Fibroblast of skin of left biceps (primary cell): ENCODE measurements at places on chromosomes 6 and 20.

DNA sequence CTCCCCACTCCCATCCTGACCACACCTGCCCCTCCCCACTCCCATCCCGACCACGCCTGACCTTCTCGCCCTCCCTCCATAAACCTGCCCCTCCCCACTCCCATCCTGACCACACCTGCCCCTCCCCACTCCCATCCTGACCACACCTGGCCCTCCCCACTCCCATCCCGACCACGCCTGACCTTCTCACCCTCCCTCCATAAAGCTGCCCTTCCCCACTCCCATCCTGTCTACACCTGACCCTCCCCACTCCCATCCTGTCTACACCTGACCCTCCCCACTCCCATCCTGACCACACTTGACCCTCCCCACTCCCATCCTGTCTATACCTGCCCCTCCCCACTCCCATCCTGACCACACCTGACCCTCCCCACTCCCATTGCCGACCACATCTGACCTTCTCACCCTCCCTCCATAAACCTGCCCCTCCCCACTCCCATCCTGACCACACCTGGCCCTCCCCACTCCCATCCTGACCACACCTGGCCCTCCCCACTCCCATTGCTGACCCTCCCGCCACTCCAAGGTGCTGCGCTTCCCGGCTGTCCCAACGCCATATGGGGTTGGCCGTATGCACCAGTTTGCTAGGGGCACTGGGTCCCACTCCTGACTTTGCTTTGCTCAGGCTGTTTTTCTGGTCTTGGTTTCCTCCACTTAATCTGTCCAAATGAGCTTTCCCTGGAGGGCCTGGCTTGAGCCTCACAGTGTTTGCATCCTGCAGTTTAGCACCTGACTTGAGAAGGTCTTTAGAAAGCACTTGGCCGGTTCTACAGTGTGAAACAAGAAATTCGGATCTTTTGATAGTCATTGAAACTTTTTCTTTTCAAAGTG, 2.9 kb downstream of the KIF25 start:
- no peak for DNase-seq

DNA sequence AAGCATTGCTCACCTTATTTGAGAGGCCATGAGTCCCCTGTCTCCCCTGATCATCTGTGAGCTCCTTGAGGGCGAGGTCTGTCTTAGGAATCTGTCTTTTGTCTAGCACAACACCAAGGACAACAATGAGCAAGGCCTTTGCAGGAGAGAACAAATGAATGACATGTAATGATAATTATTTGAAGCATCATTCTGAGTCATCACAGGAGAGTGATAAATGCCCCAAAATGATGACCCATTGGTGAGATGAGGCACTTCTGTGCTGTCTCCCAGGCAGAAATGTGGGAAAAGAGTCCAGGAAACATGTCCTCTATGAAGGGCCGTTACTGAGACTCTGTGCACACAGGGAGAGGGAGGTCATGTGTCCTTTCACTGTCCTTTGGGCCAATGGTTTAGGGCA, 105.2 kb upstream of the LRFN2 start:
- no peak for DNase-seq

DNA sequence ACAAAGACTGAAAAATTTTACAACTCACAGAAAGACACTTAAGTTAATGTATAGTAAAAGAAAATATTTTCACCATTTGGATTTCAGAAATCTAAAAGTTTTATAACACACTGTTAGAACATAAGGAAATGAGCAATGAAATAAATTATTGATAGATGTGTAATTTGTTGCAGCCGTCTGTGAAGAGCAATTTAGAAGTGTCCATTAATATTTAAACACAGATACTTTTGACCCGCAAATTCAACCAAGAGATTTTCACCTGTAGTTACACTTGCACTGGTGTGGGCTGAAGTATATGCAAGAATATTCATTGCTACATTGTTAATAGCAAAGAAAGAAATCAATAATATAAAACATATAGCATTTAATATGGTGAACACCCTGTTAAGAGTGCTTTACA, 14.6 kb upstream of the SLC17A3 start:
- no peak for DNase-seq

- DNase-seq: peak; percentile 89
Measured at GRCh38 chr6:42782689-42783176, 881 bp downstream of the BICRAL start.

- DNase-seq: no peak
Measured at GRCh38 chr6:127716465-127716864, 139.5 kb downstream of the C6orf58 start.

- DNase-seq: no peak
Measured at GRCh38 chr6:103516336-103516735, 1343.4 kb downstream of the HACE1 start.

DNA sequence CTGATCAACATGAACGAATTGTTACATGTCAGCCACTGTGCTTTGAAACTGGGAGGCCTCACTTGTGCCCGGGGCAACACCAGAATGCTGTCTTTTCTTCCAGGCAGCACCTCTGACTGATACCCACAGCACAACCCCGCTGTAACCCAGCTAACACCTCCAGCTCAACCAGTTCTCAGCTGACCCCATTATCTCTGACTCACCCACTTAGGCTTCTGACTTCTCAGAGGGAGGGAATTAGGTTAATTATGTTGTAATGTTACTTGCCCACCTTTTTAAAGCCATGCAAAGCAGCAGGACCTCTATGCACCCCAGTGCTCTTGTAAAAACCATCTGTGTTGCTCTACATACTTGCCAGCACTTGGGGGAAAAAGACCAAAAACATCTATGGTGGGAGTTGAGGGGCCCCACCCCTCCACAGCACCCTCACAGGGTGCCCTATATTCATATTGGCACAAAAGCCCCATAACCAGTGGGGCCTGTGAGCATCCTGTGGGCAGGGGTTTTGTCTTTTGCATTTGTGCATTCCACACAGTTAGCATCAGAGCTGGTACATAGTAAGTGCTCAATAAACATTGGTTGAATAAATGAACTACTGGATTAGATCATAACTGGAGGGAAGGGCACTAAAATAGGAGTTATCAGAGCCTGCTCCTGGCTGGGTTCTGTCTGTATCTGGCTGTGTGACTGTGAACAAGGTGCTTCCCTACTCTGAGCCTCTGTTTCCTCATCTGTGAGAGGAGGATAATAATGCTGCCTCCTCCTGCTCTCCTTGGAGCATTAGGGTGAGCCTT, 22.3 kb downstream of the BNIP5 start:
- no peak for DNase-seq

DNA sequence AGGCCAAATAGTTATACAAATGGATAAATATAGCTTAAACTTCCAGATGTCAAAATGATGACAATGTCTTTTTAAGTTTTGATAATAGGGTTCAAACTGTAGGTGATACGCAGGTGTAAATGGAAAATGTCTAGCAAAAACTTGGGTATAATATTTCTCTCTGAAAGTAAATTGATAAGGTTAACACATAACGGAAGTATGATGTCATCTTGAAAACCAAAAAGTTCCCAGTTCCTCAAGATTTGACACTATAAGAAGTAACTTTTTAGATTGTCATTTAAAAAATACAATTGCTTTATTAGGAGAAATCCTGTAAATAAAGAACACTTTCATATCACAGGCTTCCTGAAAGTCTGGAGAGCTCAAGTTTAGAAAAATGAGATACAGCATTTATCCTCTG, 483.4 kb downstream of the FRK start:
- DNase-seq: no peak

DNA sequence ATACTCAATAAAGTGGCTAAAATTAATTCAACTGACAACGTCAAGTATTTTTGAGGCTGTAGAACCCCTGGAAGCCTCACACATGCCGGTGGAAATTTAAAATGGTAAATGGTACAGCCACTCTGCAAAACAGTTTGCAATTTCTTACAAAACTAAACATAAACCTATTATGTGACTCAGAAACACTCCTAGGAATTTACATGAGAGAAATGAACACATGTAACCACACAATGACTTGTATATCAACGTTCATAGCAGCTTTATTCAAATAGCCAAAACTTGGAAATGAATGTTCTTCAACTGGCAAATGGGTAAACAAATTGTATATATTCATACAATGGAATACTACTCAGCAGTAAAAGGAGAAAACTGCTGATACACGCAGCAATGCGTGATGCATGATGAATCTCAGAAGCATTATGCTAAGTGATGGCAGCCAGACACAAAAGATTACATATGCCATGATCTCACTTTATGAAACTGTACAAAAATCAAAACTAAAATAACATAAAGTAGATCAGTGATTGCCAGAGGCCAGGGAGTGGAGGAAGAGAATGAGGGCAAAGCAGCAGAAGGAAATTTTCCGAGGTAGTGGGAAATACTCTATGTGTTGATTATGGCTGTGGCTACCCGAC, 112.5 kb downstream of the FAM50B start:
- DNase-seq: no peak

DNA sequence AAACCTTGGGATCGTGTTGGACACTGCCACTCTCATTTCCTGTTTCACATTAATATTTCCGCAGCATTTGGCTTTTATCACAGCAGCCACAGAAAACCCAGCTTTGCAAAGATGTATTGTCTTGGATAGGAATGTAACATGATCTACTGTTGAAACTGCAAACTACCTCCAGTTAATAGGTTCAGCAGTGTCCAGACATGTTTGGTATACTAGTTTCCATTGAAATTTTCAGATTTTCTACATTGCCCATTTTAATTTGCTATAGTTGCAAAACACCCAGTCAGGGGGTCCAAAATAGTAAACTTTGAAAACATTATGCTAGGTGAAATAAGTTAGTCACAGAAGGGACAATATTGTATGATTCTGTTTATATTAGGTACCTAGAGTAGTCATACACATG, 3.3 kb downstream of the ANKRD6 start:
- DNase-seq: no peak

- DNase-seq: peak; percentile 41
Measured at GRCh38 chr6:105994591-105995390, 91.3 kb upstream of the PRDM1 start.

DNA sequence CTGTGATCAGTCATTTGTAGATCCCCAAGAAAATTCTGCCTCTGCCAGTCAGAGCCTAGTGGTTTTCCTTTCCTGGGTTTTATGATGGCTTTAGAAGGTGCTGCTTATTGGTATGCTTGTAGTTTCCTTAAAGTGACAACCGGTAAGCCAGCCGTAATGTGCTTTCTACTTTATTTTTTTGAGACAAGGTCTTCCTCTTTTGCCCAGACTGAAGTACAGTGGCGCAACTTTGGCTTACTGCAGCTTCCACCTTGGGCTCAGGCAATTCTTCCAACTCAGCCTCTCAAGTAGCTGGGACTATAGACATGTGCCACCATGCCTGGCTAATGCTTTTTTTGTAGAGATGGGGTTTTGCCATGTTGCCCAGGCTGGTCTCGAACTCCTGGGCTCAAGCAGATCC, 23.5 kb downstream of the MCM8 start:
- DNase-seq: no peak

DNA sequence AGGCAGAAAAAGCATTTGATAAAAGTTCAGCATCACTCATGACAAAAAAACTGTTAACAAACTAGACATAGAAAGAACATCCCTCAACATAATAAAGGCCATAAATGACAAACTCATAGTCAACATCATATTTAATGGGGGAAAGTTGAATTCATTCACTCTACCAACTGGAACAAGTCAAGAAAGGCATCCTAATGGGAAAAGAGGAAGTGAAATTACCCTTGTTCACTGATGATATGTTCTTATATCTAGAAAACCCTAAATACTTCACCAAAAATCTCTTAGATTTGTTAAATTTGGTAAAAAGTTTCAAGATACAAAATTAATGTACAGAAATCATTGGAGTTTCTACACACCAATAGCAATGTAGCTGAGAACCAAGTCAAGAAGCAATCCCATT, 48.9 kb downstream of the GGTLC1 start:
- DNase-seq: no peak

GRCh38 chr6:119116712-119117281, 38.3 kb upstream of the FAM184A start:
- no peak for DNase-seq

DNA sequence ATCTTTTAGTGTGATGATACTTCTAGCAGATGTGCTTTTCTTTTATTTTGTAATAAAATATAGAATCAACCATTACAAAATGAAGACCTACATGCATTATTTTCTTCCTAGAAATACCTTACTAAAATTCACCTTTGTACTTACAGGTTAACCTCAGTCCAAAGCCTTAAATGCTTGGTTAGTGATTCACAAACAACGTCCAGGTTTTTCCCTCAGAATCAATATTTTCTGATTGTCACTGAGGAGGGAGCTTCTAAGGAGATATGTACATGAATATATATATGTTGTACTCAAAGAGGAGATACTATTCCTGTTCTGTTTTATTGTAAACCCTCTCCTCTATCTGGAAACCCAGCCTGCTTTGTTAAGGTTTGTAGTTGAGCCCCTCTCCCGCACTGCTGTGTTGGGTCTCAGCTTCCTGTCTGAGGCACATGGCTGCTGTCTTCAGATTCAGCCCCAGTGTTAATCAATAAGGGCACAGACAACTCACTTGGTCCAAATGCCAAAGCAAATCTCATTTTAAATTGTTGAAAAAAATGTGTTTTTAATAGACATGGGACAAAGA, 33.9 kb upstream of the HS3ST5 start:
- DNase-seq: no peak

- DNase-seq: peak; percentile 15
Measured at GRCh38 chr6:149405823-149406765, 6.0 kb downstream of the SUMO4 start.

DNA sequence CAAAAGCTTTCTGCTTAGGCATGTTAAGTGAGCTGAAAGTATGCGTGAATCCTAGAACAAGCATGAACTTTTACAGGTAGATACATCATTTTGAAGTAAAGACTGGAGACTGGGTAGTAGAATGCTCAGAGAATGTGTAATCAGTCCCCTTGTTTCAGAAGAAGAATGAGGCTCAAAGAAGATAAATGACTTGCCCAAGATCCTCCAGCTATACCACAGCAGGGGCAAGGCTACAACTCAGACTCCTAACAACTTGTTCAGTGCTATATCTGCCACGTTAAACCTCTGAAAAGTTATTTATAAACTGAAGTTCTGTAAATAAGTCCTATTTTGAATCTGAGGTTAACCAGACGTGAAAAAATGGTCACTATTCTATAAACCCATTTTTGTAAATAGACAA, 2.9 kb downstream of the RIPOR2 start:
- no peak for DNase-seq

DNA sequence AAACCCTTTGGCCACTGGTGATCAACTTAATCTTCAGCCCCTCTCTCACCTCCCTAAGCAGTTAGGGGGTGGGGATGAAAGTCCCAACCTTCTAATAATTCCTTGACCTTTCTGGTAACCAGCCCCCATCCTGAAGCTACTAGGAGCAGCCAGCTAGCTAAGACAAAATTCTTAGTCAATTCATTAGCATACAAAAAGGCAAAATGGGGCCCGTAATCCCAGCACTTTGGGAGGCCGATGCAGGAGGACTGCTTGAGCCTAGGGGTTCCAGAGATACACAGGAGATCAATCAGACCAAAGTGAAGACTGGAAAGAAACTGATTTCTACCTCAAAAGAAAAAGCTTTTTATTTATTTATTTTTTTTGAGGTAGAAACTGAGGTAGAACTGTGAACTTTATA, 1.8 kb downstream of the ASCC3 start:
- DNase-seq: no peak

DNA sequence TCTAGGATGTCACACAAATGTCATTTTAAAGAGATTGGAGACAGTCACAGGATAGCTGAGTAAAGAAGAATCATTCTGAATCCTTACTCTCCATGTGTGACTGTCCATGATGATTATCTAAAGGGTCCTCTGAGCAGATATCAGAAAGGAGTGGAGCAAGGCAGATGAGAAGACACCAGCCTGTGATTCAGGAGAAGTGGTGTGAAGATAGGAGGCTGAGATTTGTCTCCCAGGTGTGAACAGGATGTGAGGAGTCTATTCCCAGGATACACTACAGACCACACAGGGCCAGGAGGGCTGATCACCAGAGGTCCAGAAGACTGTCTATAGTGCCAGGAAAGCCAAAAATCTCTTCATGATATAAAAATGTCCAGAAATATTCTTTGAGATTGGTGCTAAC, 27.0 kb downstream of the RWDD2A start:
- DNase-seq: no peak
